Occipital lobe (tissue), 3 donors: ENCODE measurements at places on chromosomes 5 and 9. TPM values are rescaled to one million over a fixed set of nuclear protein-coding genes. Genes with fewer than 3 reads are reported as not detected.

DNA sequence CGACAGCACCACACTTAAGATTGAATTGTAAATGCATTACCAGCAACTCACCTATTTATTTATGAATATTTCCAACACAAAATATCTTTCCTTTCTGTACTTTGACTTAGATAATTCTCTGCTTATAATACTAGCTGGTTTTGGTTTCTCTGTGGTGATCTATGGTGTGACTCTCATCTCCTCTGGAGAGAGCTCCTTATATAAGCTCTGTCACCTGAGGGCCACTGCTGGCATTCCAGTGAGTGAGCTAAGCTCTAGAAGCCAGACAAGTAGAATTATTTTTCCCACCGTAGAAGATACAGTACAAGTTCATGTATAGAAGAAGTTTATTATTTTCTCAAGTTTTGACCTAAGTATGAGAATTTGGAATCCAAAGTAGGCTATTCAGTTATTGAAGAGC lies 111.5 kb downstream of the CDC42SE2 start:
- no peak for DNase-seq

GRCh38 chr5:95554331-95554646 lies 488 bp downstream of the SKIC3 start:
- DNase-seq, result no peak

DNA sequence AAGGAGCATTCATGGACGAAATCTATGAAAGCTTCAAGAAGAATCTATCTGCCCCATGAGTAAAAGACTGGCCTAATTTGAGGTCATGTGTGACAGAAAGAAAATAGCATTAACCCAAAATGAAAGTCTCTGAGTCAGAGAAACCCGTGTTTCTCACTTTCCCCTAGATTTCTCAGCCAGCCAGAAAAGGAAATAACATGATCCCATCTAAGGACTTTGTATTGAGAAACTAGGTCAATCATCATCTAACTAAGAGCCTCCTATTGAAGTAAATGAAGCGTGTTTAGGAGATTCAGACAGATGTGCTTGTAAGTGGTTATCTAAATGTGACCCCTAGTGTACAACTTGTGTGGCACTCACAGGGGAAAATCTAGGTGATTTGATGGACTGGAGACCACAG lies 77.3 kb upstream of the ZNF366 start:
- no peak for DNase-seq

MYO10 gene
- 31.2 TPM for total RNA-seq

RMRP gene
- total RNA-seq, result 159,856 TPM

IFNA13 gene
- total RNA-seq, result not detected

GRCh38 chr5:145441228-145441627 lies 393.9 kb downstream of the PRELID2 start:
- DNase-seq, result no peak

GRCh38 chr5:103356350-103357091 lies 98.0 kb downstream of the MACIR start:
- DNase-seq, result no peak
